ENCODE measurements at places on chromosomes 4 and X.

DNA sequence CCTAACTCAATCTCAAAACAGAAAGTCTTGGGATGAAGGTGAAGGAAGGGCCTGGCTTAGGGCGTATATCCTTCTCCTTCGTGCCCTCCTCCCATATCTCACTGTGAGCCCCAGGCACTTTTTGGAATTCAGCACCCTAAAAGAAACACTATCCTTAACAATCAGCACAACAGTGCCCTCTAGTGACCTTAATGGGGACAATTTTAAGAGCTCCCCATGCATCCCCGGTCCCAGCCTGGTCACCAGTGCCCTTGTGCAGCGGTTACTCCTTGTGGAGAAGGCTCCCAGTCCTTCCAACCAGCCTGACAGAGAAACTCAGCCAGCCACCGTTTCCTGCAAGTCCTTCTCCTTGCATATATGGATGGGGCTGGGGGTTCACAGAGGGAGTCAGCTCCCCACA is 4.2 kb downstream of the PAK3 start:
- DNase-seq = peak; percentile 1

- no peak for DNase-seq
These were observed 195.3 kb upstream of the LNX1 start for GRCh38 chr4:53786632-53787031.

- DNase-seq = no peak
These were observed 112.1 kb downstream of the AFAP1 start for GRCh38 chr4:7827566-7827965.

DNA sequence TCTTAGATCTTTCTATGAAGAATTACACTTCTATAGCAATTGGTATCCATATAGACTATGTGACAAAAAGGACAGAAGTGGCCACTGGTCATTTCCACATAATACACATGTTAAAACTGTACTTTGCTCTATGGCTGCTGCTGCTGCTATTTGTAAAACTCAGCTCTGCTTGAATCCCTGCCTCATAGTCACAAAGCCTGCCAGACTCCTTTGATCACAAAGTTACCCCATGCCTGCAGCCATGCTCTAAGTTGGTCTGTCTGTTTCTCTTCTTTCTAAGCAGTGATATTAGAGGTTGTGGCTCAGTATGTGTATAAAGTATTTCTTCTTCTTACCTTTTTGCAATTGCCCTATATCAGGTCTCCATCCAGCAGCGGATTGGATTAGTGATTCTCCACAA is 210.9 kb downstream of the GRID2 start:
- DNase-seq = no peak

- no peak for DNase-seq
These were observed 61.6 kb upstream of the DMD start for GRCh38 chrX:33272986-33273385.

DNA sequence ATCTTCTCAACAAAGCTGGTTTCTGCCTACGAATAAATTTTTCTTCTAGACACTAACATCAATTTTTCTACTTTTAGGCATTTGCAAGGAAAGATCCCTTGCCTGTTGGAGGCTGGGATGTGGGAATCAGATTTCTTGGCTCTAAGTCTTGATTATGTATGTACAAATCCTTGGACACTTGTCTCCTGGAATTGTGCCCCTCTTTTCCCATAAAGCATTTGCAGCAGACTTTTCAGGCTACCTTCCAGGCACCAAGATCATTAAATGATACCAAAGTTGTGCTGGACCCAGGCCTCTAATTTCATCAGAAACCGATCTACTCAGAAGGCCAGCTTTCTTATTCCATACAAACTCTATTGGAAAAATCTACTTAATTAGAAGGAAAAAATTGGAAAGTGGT is 339.5 kb upstream of the DIPK2B start:
- DNase-seq = no peak

DNA sequence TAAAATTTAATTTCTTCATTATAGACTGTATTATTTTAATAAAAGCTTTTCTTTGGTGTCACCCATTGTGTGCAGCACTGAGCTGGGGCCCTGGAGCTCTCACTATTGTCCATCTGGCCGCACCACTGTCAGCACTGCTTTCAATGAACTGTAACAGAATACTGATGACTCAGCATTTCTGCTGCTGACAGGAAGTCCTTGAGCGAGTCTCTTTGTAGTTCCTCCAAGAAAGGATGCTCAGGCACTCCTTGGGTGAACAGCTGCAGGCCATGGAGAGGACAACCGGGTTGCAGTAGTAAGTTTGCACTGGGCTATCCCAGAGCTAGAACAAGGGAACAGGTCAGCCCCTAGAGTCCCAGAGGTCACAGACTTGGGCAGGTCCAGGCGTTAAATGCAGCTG is 81.6 kb downstream of the SORBS2 start:
- peak; percentile 27 for DNase-seq

- DNase-seq = no peak
These were observed 78.0 kb downstream of the GUCY2F start for GRCh38 chrX:109403922-109404321.

GRCh38 chrX:2931612-2932011 is 2.5 kb upstream of the ARSD start:
- no peak for DNase-seq

GRCh38 chr4:184776821-184777220 is 42.9 kb upstream of the CENPU start:
- DNase-seq = no peak

DNA sequence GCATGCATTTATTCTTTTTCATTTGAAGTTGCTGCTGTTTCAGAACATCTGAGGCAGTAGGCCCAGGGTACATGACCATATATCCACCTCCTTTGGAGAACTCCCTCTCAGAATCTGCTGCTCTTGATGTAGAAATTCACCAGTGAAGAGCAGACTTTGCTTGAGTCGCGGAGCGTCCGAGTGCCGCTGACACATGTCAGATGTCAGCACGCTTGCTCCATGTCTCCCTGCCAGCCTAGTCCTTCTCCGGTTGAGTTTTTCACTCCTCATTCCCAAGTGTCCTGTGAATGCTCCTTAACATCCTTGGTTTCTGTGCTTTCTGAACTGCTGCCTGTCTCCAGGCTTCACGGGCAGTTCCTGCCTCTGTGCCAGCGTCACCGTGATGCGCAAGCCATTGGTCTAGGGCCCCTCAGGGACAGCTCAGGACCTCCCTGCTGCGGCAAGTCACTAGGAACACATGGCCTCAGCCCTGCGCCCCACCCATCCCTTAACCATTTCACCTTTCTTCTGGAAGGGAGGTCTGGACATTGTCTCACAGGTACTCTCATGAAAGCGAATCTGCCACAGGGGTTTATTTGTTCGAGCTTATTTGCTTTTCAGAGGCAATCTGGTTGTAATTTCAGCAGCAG is 93.1 kb upstream of the RBPJ start:
- DNase-seq = no peak

GRCh38 chr4:38172078-38172477 is 211.9 kb downstream of the PTTG2 start:
- no peak for DNase-seq

Data from CMK (cell line).